ENCODE measurements at places on chromosomes 5 and 9.

DNA sequence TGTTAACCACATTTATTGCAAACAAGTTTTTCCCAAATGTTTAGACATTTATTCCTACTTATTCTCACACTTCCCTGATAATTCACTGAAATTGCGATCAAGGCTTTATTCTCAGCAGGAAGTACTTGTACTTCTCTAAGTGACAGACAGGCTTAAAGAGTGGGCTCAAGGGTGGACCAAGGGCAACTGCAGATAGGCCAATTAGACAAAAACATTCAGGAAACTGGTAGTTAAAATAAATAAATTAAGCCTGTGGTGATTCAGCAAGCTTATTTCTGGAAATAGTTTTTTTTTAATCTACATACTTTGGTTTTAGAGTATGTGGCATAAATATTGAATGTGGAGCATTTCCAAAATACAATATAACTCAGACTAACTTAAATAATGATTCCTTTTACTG lies 136.1 kb downstream of the UGCG start:
- no peak for DNase-seq

- DNase-seq: no peak
Measured at GRCh38 chr9:127567035-127567729, 44.9 kb upstream of the STXBP1 start.

DNA sequence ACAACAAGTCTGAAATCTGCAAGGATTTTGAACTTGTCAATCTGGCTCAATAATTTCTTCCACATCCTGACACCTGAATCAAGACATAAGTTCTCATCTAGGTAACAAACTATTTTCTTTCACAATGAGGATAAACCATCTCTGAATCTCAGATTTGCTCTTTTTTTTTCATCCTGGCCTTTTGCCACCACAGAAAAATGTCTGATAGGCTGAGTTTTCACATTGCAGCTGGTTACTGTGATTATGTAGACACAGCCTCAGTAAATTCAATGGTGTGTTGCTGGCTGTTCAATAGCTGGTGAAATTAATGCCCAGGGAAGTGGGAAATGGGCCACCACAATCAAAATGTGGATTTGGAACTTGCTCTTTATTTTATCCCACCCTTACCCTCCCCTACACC lies 2.8 kb upstream of the ADRA1B start:
- no peak for DNase-seq

GRCh38 chr9:7636838-7637467 lies 162.6 kb downstream of the DMAC1 start:
- DNase-seq: no peak

- DNase-seq: no peak
Measured at GRCh38 chr5:7629561-7629960, 221.4 kb downstream of the CFAP90 start.

DNA sequence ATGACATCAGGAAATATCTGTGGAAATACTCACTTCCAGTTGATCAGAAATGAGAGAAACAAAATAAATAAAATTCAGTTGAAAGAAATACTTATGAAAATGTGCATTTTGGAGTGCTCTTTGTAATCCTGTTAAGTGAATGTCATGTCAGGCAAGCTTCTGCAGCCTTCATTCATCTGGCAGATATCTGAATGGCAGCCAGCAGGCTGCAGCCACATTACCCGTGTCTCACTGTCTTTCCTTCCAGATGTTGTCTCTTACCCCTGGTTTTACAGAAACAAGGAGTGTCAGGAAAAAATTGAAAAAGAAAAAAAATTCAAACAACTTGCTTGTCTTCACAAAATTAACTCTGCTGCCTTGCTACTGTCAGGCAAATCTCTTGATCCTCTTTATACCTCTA lies 445.0 kb upstream of the RIOK2 start:
- no peak for DNase-seq

DNA sequence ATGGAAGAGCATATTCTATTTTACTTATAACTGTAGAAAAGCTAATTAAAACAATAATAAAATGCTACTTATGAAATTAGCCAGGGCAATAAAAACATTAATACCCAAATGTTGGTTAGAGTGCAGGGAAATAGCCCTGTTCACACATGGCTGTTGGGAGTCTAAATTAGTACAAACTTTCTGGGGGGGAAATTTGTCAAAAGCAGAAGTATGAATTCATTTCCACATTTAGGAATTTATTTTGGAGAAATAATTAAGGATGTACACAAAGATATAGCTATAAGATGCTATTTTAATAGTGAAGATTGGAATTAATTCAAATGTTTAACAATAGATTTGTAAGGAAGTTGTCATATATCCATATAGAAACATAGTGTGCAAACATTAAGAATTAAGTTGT lies 190.5 kb downstream of the SEC61B start:
- no peak for DNase-seq

DNA sequence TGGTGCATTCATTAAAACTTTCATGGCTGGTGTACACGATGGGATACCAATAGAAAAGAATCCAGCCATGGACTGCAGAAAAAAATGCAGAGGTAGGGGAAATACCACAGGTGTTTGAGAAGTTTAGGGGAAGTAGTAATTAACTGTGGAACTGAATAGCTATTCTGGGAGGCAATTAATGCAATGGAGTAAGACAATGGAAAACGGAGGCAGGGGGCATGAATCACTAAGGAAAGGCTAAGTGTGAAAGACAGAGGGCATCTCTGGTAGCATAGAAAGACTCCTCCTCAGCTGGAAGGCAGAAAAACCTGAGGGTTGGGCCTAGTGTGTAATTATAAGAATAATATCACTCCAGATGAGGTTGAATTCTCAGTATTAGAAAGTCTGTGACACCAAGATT lies 30.9 kb upstream of the NPR3 start:
- no peak for DNase-seq

- no peak for DNase-seq
Measured at GRCh38 chr5:1804001-1804690, 2.9 kb downstream of the NDUFS6 start.

DNA sequence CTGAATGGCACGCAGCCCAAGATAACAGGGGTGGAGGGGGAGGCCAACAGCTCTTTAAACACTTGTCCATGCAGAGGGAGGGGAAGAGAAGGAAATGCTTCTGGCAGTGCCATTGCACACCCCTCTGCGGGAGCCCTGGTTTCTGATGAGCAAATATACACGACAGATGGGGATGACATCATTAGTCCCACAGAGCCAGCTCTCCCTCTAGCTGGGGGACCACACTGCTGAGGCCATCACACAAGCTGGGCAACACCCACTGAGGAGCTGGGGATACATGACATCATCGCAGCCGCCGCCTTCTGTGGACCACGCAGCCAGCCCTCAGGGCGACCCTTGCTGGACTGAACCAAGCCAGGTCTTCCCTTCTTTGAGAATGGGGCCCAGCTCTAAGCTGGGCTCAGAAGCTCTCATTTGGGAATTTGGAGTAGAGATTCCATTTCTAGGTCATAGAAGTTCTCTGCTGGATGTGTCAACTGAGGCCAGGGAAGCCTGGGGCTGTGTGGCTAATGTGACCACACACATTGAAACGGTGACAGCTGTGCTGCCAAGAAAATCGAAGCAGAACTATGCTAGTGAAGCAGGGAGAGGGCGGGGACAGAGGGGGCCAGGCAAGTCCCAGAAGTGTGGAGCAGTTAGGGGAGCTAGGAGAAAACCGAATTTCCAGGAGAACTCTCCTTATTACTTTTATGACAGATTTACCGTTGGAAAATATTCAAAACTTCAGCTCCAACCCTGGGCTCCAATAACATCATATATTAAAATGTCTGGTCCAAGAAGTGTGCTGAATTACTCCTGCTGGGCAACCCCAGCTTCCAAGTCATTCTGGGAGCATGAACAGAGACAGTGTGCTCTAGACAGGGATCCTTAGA lies 79.5 kb downstream of the PRRT1B start:
- no peak for DNase-seq

GRCh38 chr9:116162241-116162781 lies 8.7 kb downstream of the PAPPA start:
- no peak for DNase-seq

- DNase-seq: no peak
Measured at GRCh38 chr5:113000466-113000865, 23.9 kb downstream of the DCP2 start.

- DNase-seq: no peak
Measured at GRCh38 chr5:180704362-180704761, 35.5 kb downstream of the OR2Y1 start.

DNA sequence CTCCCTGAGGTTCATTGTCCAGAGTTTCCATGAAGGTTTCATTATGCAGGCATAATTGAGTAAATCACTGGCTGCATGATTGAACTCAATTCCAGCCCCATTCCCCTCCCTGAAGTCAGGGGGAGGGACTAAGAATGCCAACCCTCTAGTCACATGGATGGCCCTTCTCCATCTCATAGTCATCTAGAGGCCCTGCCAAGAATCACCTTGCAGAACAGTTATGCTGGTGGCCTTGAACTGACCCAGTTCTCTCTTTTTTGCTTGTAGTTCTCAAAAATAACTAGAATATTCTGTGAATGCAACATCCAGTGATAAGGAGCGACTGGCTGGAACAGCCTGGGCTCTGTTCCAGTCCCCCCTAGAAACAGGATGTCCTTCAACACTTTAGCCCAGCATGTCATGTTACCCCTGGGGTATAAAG lies 31.7 kb downstream of the SLC35A4 start:
- no peak for DNase-seq

- DNase-seq: no peak
Measured at GRCh38 chr5:86885489-86886230, 267.9 kb downstream of the COX7C start.

- DNase-seq: no peak
Measured at GRCh38 chr9:36812556-36812955, 221.5 kb downstream of the PAX5 start.
